ENCODE measurements at places on chromosomes 2 and 18. TPM values are rescaled to one million over a fixed set of nuclear protein-coding genes. Genes with fewer than 3 reads are reported as not detected.

The RFTN2 gene
- 8.8 TPM for polyA plus RNA-seq

The C1QL2 gene
- polyA plus RNA-seq = not detected

The SIX3 gene
- not detected for polyA plus RNA-seq

The CARF gene
- 4.6 TPM for polyA plus RNA-seq

The TYW5 gene
- polyA plus RNA-seq = 2.5 TPM

The GATA6 gene
- polyA plus RNA-seq = 16.0 TPM

The RBKS gene
- 0.90 TPM for polyA plus RNA-seq

The DGKD gene
- polyA plus RNA-seq = 8.9 TPM

The UBE2E3 gene
- polyA plus RNA-seq = 66.6 TPM

The KLHL29 gene
- polyA plus RNA-seq = 0.75 TPM

The WNT10A gene
- polyA plus RNA-seq = not detected

The RAX gene
- not detected for polyA plus RNA-seq

The ERFE gene
- 2.8 TPM for polyA plus RNA-seq

The CASP10 gene
- polyA plus RNA-seq = 3.4 TPM

The OTX1 gene
- not detected for polyA plus RNA-seq

The CXCR1 gene
- 0.63 TPM for polyA plus RNA-seq

The LIMS1 gene
- 111 TPM for polyA plus RNA-seq

The CTLA4 gene
- not detected for polyA plus RNA-seq

The BUB1 gene
- not detected for polyA plus RNA-seq

The ANKRD30BL gene
- polyA plus RNA-seq = not detected

The SCYGR4 gene
- polyA plus RNA-seq = not detected

The ARHGAP15 gene
- polyA plus RNA-seq = 9.8 TPM

The CD226 gene
- not detected for polyA plus RNA-seq

The DYSF gene
- 13.8 TPM for polyA plus RNA-seq
